CD8-positive, alpha-beta memory T cell (primary cell): ENCODE measurements at places on chromosomes 1 and 21. TPM values are rescaled to one million over a fixed set of nuclear protein-coding genes. Genes with fewer than 3 reads are reported as not detected.

- H3K4me3 ChIP-seq, result no peak overlapping the region
- no peaks in the 10 kb centered on the region for H3K4me1 ChIP-seq
- DNase-seq, result no peak
- H3K36me3 ChIP-seq, result no peaks in the 10 kb centered on the region
- no peak overlapping the region for H3K27ac ChIP-seq
These were observed 26.8 kb downstream of the CBR1 start for GRCh38 chr21:36096398-36097290.

Gene OR2G6
- total RNA-seq, result not detected

Gene KRTAP22-2
- total RNA-seq, result not detected

Gene FASLG
- total RNA-seq, result 46.6 TPM

DNA sequence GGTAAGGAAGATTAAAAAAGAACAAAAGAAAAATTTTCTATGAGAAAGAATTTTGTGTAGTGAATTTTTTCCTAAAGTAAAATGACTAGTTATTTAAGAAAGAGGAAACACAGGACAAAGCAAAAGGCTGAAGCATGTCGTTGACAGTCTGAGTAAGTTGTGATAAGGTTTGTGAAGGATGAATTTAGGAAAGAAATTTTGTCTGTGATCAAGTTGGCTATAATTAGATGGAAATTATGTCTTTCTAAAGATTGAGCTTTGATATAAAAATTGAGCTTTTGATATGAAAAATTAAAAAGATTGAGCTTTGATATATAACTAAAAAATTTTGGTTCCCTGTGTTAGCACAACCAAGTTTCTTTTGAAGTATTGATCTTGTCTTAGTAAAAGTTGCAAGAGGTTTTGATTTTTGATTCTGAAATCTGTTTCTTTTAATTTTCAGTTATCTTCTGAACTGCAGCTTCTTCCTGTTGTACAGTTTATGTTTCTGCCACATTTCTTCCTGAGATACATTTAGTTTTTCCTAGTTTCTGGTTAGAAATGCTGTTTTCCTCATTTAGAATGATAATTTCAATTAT is 101.7 kb upstream of the KIAA0040 start:
- no peak overlapping the region for H3K27ac ChIP-seq
- DNase-seq, result no peak
- H3K4me1 ChIP-seq, result peaks cover 28% of the 10 kb centered on the region
- no peaks in the 10 kb centered on the region for H3K36me3 ChIP-seq

DNA sequence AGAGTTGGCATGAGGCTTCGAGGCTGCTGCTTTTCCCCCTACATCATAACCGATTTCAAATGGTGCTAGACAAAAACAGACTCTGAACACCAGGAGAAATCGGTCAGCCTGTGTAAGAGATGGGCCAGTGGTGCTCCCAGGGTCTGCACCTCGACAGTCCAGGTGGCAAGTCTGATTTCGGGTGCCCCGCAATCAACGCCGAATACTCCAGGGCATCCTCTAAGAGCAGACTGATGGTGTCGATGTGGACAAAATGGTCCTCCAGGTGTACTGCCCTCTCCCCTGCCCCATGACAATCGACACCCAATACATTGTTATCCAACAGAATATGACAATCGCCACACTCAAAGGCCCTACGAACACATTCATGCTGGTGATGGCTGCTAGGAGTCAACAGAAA is 50.0 kb downstream of the CD46 start:
- H3K36me3 ChIP-seq, result peaks cover 20% of the 10 kb centered on the region
- no peak overlapping the region for H3K4me3 ChIP-seq
- H3K27me3 ChIP-seq, result no peaks in the 10 kb centered on the region

DNA sequence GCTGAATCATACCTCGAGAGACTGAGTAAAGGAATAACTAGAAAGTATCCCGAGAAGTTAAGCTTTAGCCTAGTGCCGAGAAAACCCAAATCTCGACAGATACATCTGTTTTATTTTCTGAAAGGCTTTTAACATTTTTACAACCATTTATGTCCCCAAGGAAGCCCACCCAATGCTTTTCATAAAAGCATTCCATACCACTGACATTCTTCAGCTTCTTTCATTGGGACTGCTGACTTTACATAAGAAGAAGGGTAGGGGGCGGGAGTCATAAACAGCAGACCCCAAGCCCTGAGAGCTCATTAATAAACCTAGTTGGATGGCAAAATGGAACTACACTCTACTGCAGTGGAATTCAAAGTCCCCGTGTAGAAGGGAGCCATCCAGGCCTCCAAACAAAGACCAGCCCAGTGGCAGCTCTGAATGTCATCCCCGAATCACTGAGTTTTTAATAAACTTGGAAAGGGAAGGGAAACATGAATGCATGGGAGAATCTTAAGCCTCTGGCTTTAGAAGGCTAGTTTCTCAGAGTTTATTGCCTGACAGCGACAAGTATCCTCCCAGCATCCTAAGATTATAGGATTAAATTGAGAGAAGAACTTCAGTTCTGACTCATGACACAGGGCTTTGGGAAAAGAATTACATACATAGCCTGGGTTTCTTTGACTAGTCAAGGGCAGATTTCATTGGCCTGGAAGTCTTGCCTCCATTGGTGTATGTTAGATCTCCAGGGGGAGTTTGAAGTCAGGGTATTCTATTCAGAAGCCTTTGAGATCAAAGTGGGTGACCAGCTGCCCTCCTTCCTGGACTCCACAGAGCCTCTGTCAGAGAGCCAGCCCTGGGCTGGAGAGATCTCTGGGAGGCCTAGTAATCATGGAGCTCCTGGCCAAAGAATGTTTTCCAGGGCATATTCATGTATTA is 3.7 kb downstream of the ATF3 start:
- DNase-seq, result no peak
- no peak overlapping the region for H3K27ac ChIP-seq
- H3K4me1 ChIP-seq, result peaks cover 14% of the 10 kb centered on the region
- H3K27me3 ChIP-seq, result peaks cover 22% of the 10 kb centered on the region
- H3K4me3 ChIP-seq, result no peak overlapping the region
- H3K36me3 ChIP-seq, result no peaks in the 10 kb centered on the region

Gene SLC5A9
- not detected for total RNA-seq

Gene APCS
- not detected for total RNA-seq

Gene ZNF683
- 2.7 TPM for total RNA-seq

Gene SLC30A10
- not detected for total RNA-seq

DNA sequence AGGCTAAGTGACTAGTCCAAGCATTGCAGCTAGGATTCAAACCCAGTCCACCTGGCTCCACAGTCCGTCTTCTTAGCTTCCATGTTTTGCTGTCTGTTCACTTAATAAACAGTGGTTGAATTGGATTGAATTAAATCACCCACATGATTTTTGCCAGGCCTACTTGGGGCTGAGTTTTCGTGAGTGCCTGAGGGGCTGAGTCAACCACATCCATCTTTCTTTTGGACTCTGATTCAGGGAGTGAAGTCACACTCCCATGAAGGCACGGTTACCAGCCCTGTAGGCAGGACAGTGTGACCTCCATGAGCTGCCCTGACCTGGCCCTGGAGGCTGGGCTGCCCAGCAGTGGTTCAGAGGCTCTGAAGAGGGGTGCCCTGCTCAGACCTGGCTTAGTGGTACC is 123.7 kb downstream of the ACTL8 start:
- H3K4me3 ChIP-seq, result no peak overlapping the region

Gene BEND5
- 0.55 TPM for total RNA-seq

GRCh38 chr21:19013916-19014315 is 610.3 kb upstream of the TMPRSS15 start:
- no peaks in the 10 kb centered on the region for H3K27me3 ChIP-seq
- DNase-seq, result no peak
- H3K4me3 ChIP-seq, result no peak overlapping the region
- H3K27ac ChIP-seq, result no peak overlapping the region

DNA sequence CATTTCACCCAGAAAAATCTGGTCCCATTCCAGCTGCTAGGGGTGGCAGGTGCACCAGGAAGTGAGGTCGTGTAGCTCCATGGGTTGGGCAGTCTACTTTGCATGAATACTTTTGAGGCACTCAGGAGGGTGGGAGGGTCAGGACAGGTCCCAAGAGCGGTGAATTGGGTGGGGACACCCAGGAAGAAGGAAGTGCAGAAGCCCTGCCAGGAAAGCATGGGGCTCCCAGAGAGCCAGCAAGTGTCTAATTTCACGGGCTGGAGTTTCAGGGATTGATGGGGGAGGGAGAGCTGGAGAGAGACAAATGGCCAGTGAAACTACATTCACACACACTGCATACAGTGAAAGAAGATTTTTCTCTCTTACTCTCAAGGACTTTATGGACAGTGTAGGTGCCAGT is 137.8 kb downstream of the GALNT2 start:
- H3K4me1 ChIP-seq, result peaks cover 9% of the 10 kb centered on the region
- H3K27ac ChIP-seq, result no peak overlapping the region
- H3K27me3 ChIP-seq, result no peaks in the 10 kb centered on the region

Gene UTS2
- 0.27 TPM for total RNA-seq

DNA sequence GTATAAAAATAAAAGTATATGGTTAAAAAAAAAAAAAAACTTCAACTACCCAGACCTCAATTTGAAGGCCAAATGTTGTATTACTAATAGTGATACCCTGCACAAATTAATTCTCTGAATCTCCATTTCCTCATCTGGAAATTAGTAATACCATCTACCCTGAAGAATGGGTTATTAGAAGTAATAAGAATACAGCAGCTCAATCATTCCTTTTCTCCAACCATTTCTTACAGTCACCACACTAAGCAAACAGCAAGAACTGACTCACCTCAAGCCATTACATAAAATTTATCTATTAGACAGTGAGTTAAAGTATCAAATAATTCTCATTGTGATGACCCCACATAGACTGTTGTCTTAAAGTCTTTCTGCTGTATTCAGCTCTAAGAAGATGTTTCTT is 39.6 kb downstream of the RERE start:
- no peaks in the 10 kb centered on the region for H3K4me1 ChIP-seq
- H3K36me3 ChIP-seq, result no peaks in the 10 kb centered on the region
- no peak overlapping the region for H3K27ac ChIP-seq
- no peaks in the 10 kb centered on the region for H3K27me3 ChIP-seq
- DNase-seq, result no peak

DNA sequence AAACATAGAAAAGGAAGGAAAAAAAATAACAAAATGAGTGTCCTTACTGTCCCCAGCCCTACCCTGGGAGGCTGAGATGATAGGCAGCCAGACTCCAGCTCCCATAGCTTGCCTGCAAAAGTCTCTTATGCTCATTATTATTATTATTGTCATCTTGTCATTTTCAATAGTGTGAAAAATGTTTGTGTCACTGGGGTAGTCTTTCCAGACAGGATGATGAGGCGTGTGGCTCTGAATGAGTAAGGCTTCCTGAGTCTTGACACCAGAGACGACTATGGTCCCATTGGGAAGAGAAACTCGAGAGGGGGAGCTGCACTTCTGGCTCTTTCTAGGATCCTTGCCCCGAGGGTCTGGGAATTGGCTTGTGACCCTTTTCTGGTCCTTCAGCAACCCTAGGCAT is 1.1 kb upstream of the CYB561D1 start:
- peaks cover 42% of the 10 kb centered on the region for H3K4me1 ChIP-seq
- DNase-seq, result no peak
- peaks cover 30% of the 10 kb centered on the region for H3K36me3 ChIP-seq
- no peak overlapping the region for H3K4me3 ChIP-seq

Gene LHX4
- total RNA-seq, result not detected

Gene FTCD
- not detected for total RNA-seq

GRCh38 chr1:180548686-180549317 is 10.0 kb upstream of the OVAAL start:
- no peak for DNase-seq
- no peaks in the 10 kb centered on the region for H3K4me1 ChIP-seq
- H3K27me3 ChIP-seq, result no peaks in the 10 kb centered on the region
- no peaks in the 10 kb centered on the region for H3K36me3 ChIP-seq
- H3K4me3 ChIP-seq, result no peak overlapping the region
- no peak overlapping the region for H3K27ac ChIP-seq

DNA sequence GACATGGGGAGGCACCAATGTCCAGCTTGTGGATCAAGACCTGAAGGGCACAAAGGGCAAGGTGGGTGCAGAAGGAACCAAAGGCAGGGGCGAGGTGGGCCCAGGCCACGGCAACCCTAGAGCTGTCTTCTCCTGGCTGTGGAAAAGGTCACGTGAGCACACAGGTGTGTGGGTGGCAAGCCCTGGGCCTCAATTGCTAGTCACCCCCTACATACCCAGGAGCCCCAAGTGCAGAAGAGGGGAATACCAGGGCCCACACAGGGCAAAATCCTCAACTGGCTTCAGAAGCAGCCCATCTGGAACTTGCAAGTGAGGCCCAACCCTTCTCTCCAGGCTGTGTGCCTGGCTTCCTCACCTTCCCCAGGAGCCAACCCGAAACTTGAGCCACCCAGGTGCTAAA is 25.6 kb downstream of the ZBTB17 start:
- H3K27ac ChIP-seq, result peak overlapping the region; percentile 87
- H3K4me1 ChIP-seq, result peaks cover 50% of the 10 kb centered on the region
- peaks cover 7% of the 10 kb centered on the region for H3K36me3 ChIP-seq

Gene KIAA0040
- total RNA-seq, result 30.4 TPM

DNA sequence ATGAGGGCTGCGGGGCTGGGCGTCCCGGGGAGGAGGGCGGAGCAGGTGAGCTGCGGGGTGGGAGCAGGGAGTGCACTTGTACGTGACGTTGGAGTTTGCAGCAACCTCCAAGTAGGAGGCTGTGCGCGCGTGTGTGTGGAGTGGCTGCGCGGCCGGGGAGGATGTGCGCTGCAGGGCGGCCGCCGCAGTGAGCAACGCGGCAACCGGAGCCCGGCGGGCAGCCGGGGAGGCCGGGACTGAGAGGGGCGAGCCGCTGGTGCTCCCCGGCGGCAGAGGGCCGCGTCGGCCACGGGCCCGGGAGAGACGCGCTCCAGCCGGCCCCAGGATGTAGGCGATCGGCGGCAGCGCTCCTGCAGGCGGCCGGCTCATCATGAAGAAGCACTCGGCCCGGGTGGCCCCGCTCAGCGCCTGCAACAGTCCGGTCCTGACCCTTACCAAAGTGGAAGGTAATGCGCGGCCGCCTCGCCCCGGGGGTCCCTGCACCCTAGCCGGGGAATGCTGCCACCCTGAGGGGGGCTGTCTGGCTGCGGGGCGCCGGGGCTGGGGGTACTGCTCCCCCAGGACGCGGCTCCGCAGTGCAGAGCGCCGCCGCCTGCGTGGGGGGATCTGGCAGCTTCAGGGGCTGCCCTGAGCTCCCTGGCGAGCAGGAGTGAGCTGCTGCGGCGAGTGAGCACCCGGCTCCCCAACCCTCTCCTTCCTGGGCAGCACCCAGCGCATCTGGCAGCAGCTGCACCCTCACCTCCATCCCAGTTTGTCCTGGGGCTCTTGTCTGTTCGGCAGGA is 158.9 kb upstream of the COA6 start:
- H3K4me1 ChIP-seq, result no peaks in the 10 kb centered on the region
- no peak for DNase-seq
- H3K27ac ChIP-seq, result no peak overlapping the region
- H3K27me3 ChIP-seq, result no peaks in the 10 kb centered on the region
- peak overlapping the region; percentile 6 for H3K4me3 ChIP-seq

- no peak overlapping the region for H3K27ac ChIP-seq
- no peaks in the 10 kb centered on the region for H3K27me3 ChIP-seq
- no peak for DNase-seq
- H3K4me1 ChIP-seq, result no peaks in the 10 kb centered on the region
- H3K4me3 ChIP-seq, result no peak overlapping the region
- no peaks in the 10 kb centered on the region for H3K36me3 ChIP-seq
These were observed 98.9 kb upstream of the SLC44A3 start for GRCh38 chr1:94721240-94721639.
